Cardiac septum (tissue), 1 donor: ENCODE measurements at places on chromosomes 3 and 15. TPM values are rescaled to one million over a fixed set of nuclear protein-coding genes. Genes with fewer than 3 reads are reported as not detected.

GOLGA6L10 gene
- total RNA-seq, result 0.86 TPM

DNA sequence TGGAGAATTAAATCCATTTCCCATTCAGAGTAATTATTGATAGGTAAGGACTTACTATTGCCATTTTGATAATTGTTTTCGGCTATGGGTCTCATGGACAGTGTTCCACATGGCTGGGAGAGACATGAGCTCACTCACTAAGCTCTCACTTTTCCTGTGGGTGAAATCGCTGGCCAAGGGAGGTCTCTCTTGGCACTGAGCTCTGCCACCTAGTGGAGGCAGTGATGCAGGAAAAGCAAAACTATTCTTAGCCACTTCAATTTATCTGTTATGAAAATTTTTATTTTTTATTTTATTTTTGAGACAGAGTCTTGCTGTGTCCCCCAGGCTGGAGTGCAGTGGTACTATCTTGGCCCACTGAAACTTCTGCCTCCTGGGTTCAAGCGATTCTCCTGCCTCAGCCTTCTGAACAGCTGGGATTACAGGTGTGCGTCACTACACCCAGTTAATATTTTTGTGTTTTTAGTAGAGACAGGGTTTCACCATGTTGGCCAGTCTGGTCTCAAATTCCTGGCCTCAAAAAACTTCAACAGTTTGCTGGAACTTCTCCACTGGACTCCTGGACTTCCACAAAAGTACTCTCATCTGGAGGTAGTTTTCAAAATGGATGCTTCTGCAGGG is 4.7 kb upstream of the RNF13 start:
- DNase-seq, result peak; percentile 79

DNA sequence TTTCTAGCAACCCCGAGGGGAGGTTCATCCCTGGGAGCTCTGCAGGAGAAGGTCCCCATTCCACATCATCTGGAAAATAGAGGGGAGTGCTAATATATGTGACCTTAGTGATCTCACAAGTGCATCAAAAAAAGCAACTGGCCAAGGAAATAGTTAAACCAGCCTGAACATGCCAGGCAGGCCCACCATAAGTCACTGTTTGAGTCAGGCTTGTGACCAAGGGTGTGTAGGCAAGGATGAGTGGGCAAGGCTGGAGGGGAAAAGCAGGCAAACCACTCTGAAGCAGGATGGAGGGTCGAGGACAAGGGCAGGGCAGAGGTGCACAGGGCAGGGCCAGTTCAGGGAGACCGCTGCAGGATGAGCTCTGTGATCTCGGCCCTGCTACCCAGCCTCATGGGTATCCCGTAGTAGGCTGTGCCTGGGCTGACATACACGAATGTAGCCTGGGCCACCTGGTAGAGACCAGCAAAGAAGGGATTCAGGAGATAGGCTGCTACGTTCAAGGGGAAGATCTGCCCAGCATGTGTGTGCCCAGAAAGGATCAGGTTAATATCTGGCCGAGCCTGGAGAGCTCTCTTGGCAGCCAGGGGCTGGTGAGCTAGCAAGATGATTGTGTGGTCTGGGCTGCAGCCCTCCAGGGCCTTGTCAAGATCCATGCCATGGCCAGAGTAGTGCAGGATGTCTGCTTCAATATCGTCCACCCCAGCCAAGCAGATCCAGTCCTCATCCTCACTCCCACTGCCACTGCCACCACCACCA is 4.3 kb downstream of the GLB1 start:
- no peak for DNase-seq

MESP2 gene
- total RNA-seq, result 0.19 TPM

MCF2L2 gene
- total RNA-seq, result 1.1 TPM

- DNase-seq, result no peak
Observed at GRCh38 chr3:108394016-108394415, 97.7 kb downstream of the HHLA2 start.
